Vein endothelial cell (primary cell): ENCODE measurements at places on chromosomes 11 and 22. TPM values are rescaled to one million over a fixed set of nuclear protein-coding genes. Genes with fewer than 3 reads are reported as not detected.

YPEL1 gene
- total RNA-seq, result 4.4 and 6.9 TPM in 2 replicates

MYO7A gene
- under 0.01 and 0.86 TPM in 2 replicates for total RNA-seq

GALNT18 gene
- 10.1 and 27.3 TPM in 2 replicates for total RNA-seq

OR51E2 gene
- not detected in 2 replicates for total RNA-seq

IGLL5 gene
- total RNA-seq, result not detected in 2 replicates

UBQLN3 gene
- not detected in 2 replicates for total RNA-seq

CXCR5 gene
- not detected in 2 replicates for total RNA-seq

DLG2 gene
- 0.65 and 0.67 TPM in 2 replicates for total RNA-seq

RAB39A gene
- 0.19 TPM in 1 of 2 replicates, not detected in the other for total RNA-seq

PRG3 gene
- total RNA-seq, result not detected in 2 replicates

IL18BP gene
- 5.4 and 9.1 TPM in 2 replicates for total RNA-seq

FAM227A gene
- total RNA-seq, result 2.1 and 2.3 TPM in 2 replicates
